Effector CD8-positive, alpha-beta T cell (primary cell): ENCODE measurements at places on chromosomes 4 and X.
A peak's percentile ranks its signal among the peaks of the same experiment; 100 is the strongest.

DNA sequence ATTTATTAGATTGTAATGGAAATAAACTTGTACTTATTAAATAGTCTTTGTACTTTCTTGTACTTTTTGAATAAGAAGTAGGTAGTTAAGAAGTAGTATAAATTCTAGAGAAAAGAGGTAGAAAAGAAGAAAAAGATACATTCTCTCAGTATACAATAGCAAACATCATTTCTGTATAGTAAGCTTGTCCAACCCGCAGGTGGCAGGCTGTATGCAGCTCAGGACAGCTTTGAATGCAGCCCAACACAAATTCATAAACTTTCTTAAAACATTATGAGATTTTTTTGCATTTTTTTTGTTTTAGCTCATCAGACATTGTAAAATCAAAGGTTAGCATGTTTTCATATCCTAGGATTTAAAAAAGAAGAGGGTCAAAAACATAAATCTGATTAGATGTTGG lies 441.6 kb downstream of the DTHD1 start:
- no peak for DNase-seq

DNA sequence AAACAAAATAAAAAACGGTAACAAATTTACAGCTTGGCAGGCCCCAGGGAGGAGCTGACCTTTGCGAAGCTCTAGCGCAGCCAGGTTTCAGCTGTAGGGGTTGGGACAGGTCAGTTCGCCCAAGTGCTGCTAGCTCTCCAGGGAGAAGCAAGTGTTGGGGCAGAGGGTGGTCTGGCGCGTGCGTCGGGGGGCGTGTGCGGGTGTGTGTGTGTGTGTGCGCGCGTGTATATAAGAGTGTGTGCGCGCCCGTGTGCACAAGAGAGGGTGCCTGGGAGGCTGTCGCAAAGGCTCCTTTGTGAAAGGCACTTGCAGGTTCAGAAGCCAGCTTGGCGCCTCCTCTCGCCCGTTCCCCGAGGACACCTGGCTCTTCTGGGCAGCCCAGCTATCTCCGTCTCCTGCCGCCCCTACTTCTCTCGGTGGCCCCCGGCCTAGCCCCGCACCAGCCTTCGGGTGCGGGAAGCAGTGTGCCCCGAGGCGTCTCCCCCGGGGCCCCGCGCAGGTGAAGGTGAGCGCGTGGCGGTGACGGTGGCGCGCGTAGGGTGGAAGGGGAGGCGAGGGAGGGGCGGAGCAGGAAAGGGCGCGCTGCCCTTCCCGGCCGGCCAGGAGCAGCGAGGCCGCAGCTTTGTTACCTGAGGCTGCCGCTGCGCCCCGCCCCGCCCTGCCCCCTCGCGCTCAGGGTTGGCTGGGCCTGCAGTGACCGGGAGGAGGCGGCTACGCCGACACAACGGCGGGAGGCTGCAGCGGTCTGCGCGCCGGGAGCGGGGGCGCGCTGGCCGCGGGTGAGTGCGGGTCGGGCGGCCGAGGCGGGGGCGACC lies at the start of gene FHDC1:
Gene FHDC1 (plus strand): TSS at position 693 of the 815 bp plus-strand sequence. CDS start 6,735 bp downstream, outside the sequence.
- DNase-seq: no peak

DNA sequence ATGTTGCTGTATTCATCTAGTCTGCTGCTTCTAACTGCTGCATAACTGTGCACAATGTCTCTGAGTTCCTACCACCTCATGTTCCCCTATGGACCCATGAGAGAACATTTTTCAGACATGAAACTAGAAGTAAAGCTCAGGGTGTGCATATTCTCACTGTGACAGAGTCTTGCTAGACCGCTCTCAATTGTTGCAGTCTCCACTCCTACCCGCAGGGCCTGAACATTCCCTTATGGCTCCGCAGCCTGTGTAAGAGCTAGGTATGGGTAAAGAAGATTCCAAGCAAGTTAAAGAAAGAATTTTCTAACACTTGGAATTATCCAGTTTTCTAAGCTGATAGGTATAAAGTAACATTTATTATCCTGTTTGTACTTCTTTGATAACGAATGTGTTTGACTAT lies 5.4 kb downstream of the OCIAD2 start:
- no peak for DNase-seq

GRCh38 chr4:154490583-154491340 lies 837 bp downstream of the DCHS2 start:
- DNase-seq: no peak

DNA sequence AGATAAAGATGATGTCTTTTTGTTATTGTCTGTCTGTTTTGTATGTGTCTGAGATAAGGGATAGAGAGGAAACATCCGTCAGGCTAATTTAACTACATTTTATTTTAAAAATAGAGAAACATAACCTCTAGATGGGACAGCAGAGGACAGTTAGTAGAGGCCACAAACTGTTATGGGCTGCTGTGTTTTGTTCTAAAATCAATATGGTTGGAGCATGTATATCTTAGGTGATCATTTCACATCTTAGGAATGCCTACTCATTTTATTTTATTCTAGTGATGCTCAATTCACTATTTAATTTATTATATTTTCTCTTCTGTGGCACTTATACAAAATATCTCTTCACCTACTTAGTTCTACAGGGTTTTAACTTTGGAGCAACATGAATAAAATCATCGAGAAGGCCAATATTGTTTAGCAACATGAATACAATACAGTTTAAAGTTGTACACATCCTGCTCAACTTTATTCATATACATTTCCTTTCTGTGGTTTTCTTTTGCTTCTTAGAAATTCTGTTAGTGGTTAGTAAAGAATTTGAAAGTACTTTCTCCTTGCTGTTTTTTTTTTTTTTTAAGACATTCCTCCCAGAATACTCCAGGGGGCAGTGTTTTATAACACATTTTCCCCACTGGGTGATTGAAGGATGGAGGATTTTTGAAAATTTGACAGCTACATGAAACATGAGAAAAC lies 392.9 kb downstream of the UNC5C start:
- no peak for DNase-seq

DNA sequence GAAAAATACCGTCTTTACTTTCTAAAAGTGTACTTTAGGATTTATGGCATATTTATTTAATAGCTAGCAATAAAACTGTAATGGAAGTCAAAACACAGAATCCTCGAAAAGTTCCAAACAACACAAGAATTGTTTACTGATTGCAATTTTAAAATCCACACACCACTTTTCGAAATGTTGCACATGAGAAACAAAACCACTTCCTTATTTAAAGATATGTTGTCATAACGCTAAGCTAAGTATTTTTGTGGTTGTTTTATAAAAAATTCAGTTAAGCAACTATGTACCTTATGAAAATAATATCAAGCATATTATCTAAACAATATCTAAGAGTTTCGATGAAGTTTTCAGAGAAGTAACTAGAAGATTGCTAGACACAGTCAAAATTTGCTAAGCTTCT lies 344 bp downstream of the TMPRSS11D start:
- DNase-seq: no peak

DNA sequence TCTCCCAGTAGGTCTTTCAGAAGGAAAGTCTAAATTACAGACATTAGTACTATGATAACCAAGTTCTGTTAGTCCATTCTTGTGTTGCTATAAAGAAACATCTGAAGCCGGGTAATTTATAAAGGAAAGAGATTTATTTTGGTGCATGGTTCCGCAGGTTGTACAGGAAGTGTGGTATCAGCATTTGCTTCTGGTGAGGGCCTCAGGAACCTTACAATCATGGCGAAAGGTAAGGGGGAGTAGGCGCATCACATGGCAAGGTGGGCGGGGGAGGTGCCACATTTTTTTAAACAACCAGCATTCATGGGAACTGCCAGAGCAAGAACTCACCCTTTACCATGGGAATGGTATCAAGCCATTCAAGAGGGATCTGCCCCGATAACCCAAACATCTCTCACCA lies 26.2 kb upstream of the USP46 start:
- no peak for DNase-seq

GRCh38 chrX:1521459-1521956 lies 15.5 kb downstream of the P2RY8 start:
- peak; percentile 14 for DNase-seq

DNA sequence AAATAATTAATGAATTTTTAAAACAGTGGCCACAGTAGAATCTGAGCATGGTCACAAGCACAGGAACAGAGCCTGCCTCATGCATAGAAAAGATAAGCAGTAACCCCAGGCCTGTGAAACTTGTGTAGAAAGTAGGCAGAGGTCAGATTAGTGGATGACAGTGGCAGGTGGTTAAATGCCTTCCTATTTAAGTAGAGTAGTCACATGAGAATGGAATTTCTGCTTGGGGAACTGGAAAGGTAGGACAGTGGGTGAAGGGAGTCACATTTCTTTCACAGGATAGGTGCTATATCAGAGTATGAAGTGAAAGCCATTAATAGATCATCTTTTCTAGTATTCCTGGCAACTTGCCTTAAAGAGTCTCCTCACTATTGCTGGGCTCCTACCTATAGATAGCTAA lies 34.9 kb upstream of the ASB12 start:
- DNase-seq: no peak
